ENCODE measurements at places on chromosomes 6 and 20.

GRCh38 chr20:62474604-62475026, 1.2 kb downstream of the GATA5 start:
- DNase-seq = no peak

- no peak for DNase-seq
Observed at GRCh38 chr6:76275746-76276145, 203.3 kb upstream of the IMPG1 start.

DNA sequence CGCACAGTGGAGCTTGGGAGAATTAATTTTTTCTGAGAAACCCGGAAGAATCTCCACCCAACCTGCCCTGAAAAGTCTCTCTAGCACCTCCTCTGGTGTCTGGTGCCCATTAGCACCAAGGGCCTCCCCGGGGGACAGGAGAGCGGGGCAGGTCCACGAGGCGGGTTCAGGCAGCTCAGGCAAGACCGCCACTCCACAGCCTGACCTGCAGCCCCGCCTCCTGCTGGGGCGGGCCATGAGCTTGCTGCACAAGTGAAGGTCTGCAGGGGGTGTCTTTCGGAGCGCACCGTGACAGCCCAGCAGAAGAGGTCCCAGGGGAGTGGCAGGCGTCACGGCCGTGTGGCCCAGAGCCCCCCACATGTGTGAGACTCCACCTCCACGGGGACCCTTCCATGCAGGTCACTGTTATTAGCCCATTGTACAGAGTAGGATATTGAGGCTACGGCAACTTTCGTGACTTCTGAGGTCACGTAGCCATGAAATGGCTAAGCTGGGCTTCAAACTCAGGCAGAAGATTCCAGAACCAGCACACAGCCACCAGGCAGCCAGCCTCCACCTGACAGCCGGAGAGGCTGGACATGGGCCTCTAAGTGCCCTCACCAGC, 63.9 kb upstream of the SLCO4A1 start:
- no peak for DNase-seq

GRCh38 chr6:25181923-25182322, 97.3 kb upstream of the CARMIL1 start:
- DNase-seq = no peak

- DNase-seq = no peak
Observed at GRCh38 chr6:128757961-128758360, 125.0 kb upstream of the LAMA2 start.

DNA sequence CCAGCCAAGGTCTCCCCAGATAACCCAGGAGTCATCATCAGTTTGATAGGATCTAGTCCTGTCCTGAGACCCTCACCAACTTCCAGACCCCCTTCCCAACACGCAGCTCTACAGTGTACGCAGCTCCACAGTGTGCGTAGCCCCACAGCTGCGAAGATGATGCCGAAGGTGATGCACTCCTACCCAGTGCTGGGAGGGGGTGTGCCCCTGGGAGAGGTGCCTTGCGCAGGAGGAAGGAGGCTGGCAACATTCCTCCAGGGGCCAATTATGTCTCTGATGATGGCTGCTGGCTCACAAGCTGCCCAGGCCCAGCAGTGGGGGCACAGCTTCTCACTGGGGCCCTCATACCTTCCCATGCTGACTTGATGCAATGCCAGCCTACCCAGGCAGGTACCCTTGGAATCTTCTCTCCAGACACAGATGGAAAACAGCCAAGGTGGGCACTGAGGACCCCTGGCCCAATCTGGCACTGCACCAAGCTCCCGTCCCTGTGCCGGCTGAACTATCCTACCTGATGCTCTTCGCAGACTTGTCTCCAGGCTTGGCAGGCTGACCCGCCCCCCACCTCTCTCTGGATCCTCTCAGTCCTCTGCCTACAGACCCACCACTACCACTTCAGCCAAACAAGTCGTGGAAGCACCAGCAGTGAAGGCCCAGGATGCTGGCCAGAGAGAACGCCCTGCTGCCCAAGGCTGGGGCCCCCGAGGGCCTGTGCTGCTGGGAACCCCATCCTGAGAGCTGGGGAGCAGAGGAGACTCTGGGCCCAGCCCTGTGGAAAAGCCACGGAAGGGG, 1.4 kb downstream of the ZNF512B start:
- DNase-seq = no peak

DNA sequence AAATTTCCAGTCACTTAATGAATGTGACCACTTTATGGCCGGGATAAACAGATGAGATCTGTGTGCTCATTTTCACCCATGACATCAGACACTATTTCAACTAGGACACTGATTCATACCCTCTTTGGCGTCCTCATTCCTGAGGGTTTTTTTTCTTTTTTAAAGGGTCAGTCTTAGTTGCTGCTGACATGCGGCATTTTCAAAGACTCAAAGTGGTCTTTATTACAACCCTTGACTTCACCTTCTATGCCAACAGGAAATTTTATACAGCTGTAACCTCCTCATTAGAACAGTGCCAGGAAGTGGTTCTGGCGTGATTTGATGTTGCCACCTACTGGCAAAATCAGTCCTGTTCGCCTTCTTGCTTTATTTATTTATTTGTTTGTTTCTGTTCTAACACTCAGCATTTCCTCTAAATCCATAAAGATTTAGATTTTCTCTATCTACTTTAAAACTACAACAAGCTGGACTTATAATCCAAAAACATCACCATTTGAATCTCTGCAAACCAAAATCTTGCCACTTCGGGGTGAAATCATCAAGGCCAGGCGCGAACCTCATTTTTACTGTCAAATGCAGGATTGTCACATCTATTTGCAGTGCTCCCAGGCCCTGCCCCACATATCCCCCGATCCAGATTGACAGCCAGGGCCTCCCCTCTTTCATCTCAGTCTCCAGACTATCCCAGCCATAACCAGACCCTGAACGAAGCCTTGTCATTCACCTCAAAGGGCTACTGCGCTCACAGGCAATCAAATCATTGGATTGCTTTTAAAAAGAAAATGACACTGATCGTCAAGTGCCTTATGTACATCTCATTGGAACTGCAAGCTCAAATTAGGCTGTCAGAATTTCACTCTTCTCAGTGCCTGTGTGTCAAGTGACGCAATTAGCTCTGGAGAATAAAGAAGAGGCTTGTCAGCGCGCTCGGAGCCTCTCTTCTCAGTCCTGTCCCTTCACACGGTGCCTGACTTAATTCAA, 77.5 kb downstream of the C6orf118 start:
- peak; percentile 24 for DNase-seq

DNA sequence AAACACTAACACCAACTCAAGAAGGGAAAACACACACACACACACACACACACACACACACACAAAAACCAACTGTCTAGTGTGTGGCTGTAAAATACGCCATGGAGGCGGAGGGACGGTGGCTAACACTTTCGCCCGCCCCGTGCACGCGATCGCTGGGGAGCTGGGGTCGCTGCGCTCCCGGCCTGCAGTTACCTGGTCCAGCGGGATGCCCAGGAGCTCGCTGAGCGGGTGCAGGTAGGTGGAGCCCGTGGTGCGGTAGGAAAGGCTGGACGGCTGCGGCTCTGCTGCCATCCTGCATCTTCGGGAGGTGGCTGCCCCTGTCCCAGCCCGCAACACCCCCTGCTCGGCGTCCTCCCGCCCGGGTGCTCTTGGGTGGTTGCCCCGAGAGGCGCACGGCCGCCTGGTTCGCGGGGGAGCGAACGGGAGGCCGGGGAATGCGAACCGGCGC, 303 bp downstream of the MBOAT1 start:
- no peak for DNase-seq

GRCh38 chr6:14945461-14946185, 300.2 kb upstream of the JARID2 start:
- no peak for DNase-seq

DNA sequence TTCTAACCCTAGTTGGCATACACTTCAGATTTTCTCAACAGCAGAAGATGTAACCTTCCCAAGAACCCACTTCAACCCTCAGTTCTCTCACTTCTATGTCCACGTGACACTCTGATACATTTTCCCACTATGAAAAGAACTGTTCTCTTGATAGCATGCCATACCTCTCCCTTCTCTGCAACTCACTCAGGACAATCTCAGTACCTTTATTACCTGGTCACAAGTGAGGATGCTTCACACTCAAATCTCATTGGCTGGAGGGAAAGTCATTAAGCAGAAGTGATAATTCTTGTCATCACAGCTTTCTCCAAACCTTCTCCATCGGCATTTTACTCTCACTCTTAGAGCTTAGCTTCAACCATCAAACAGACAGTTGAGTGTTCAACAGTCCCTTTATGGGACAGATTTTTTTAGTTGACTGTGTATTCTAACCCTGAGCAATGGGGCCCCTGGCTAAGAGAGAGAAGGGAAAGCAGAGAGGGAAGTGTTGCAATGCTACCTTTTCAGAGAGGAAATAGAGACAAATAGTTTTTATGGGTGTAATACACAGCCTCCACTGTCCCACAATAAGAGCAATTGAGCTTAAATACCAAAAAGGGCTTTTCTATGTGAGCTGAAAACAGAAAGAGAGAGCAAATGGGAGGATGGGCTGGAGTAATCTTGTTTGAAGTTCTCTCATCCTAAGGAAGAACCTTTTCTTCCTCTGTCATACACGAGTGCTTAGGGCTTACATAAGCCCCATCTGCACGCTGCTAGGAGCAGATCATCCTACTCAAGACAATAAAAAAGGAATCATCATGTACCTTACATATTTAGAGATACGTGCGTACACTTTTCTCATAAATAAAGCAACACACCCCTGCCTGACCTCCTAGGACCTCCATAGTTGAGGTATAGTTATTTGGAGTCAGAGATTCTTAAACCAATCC, 16.0 kb downstream of the HLA-DPA1 start:
- DNase-seq = no peak

GRCh38 chr6:111592726-111593511, 12.8 kb downstream of the TRAF3IP2 start:
- DNase-seq = no peak

GRCh38 chr6:19525673-19526072, 311.5 kb upstream of the ID4 start:
- DNase-seq = no peak

GRCh38 chr20:63461104-63461763, 11.2 kb downstream of the KCNQ2 start:
- no peak for DNase-seq

DNA sequence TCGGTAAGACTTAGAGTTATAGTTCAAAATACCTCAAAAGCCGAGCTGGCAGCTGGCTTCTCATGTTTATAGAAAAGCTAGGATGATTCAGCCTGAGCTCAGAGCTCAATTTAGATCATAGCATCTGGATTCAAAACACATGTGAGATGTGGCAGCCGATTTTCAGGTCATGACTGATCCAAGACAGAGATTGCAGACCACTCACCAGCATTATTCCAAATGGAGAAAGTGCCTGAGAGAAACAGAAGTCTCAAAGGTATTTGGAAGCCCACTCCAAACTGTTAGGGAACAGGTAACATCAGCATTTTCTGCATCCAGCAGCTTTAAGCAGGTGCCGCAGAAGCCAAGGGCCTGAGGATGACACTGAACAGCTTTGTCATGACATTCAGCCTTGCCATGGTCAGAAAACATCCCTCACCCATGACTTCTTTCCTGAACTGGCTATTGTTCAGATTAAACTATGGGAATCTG, 102.2 kb downstream of the BACH2 start:
- DNase-seq = peak; percentile 52

- DNase-seq = peak; percentile 52
Observed at GRCh38 chr6:105900125-105900937, 185.8 kb upstream of the PRDM1 start.

- DNase-seq = no peak
Observed at GRCh38 chr6:106799031-106799894, 169.9 kb downstream of the QRSL1 start.

- DNase-seq = peak; percentile 17
Observed at GRCh38 chr20:8152183-8152582, 20.1 kb downstream of the PLCB1 start.

DNA sequence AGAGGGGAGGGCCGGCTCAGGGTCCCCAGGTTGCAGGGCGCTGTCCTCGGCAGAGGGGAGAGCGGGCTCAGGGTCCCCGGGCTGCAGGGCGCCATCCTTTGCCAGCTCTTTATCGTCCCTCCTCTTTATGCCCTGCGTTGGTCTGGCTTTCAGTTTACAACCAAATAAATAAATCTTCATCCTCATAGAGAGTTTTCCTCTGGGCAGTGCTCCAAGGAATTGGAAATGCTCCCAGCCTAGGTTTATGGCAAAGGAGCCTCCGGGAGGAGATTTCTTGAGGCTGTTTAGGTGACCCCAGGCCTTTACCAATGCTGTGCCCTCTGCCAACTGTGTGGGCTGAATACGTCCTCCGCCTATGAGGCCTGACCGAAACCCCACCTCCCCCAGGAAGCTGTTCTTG, 60.2 kb downstream of the CHMP4B start:
- no peak for DNase-seq

GRCh38 chr20:11687546-11688292, 230.0 kb upstream of the BTBD3 start:
- DNase-seq = no peak

- DNase-seq = no peak
Observed at GRCh38 chr20:14696478-14696877, 359.1 kb upstream of the FLRT3 start.

GRCh38 chr6:33577106-33577535, 3.0 kb downstream of the BAK1 start:
- no peak for DNase-seq

DNA sequence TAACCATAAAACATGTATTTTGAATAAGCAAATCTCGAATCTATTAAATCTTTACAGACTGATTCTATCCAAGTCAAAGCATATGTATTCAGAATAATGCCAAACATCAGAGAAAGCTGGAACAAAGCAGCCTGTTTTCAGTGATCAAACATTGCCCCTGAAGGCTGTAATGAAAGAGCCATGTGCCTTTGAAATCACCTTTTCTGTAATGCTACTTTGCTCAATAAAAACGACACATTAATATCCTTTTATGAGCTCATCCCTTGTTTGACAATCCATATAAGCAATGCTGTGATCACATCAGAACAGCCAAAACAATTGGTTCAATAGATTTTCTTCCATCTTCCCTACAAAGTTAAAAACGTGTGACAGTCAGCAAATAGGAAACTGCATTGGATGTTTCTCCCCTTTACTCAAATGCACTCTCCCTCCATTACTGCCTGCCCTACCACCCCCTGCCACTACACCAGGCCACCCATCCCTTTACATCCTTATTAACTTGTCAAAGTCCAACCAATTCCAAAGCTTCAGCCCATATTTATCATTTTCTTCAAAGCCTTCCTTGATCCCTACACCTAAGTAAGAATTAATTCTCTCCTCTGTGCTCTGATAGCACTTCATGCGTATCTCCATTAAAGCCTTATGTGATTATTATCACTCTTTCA, 42.0 kb downstream of the THEMIS start:
- DNase-seq = no peak

- DNase-seq = no peak
Observed at GRCh38 chr6:116015983-116016382, 44.7 kb downstream of the FRK start.

DNA sequence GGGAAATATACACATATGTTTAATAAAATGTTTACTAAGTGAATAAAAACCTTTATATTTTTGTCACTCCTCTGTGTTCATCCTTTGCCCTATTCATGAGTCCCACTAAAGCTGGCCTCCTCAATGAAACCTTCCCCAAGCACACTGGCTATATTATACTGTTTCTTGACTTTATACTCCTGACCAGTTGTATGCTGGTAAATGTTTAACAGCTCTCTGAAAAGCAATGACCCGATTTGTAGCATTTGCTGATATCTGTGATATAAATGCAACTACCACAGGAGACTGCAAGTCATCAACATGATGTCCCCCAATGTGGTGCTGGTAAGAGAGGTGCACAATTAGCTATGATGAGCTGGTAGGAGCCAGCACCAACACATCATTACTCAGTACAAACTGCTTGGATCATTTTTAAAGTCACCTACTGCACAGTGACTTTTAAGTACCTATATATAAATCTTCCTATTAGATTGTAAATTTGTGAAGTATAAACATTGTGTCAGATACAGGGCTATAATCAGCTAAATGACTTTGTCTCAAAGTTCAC, 64.6 kb upstream of the MCM9 start:
- DNase-seq = no peak

GRCh38 chr20:49671433-49671832, 42.2 kb downstream of the B4GALT5 start:
- no peak for DNase-seq
